CD4-positive, CD25-positive, alpha-beta regulatory T cell (primary cell): ENCODE measurements at places on chromosomes 6 and 20. TPM values are rescaled to one million over a fixed set of nuclear protein-coding genes. Genes with fewer than 3 reads are reported as not detected.
A peak's percentile ranks its signal among the peaks of the same experiment; 100 is the strongest.

- no peak for DNase-seq
Measured at GRCh38 chr20:51172558-51173428, 149.9 kb upstream of the KCNG1 start.

DNA sequence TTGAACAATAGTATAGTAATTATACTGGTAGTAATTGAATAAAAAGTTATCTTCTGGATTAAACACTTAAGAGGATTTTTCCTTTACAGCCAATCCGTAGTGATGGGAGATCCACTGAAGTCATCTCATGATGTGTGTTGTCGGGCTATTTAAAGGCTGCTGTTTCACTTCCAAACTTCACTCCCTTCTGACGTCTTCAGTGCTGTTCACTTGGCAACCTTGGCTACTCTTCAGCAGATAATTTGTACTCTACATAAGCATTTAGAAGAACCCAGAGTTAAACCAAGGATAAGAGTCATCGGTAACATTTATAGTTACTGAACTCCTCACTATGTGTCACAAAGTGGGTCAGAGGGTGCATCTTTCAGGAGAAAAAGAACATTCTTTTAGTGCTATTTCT lies 179.1 kb upstream of the EYA4 start:
- no peak for DNase-seq

DNA sequence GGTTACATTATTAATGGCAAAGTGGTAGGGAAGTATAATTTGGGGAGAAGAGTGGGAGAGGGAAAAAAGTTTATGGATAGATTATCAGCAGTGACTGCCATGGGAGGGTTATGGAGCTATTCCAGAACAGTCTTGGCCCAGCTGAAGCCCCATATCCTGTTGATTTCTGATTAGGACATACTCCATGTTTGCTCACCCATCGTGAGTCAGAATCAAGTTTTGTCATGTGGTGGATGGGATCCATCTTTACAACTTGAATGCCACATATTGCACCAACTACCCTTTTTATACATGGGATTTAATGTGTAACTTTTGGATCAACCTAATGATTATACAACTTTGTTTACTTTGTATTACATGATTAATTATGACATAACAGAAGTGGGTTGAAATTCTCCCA lies 217.0 kb downstream of the HAO1 start:
- DNase-seq: no peak

GRCh38 chr6:28884423-28885131 lies 39.2 kb downstream of the TRIM27 start:
- peak; percentile 87 for DNase-seq

DNA sequence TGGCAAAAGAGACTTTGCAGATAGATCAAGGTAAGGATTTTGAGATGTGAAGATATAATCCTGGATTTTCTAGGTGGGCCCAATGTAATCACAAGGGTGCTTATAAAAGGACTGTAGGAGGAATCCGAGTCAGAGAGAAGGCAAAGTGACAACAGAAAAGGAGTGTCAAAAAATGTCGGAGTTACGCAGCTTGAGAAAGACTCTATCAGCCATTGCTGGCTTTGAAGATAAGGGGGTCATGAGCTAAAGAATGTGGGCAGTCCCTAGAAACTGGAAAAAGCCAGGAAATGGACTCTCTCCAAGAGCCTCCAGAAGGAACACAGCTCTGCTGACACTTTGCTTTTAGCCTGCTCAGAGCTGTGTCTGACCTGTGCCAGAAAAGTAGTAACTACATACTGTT lies 8.7 kb upstream of the RWDD1 start:
- DNase-seq: no peak

- DNase-seq: no peak
Measured at GRCh38 chr6:157227202-157228166, 95.8 kb downstream of the TMEM242 start.

- DNase-seq: peak; percentile 88
Measured at GRCh38 chr20:35092524-35093266, at the start of gene TRPC4AP. Gene TRPC4AP (minus strand): TSS chr20:35092807. CDS start chr20:35092781, 26 bp downstream.

- DNase-seq: no peak
Measured at GRCh38 chr6:112365952-112366351, 18.8 kb downstream of the RFPL4B start.

- DNase-seq: no peak
Measured at GRCh38 chr6:157045831-157046454, 268.8 kb downstream of the ARID1B start.

DNA sequence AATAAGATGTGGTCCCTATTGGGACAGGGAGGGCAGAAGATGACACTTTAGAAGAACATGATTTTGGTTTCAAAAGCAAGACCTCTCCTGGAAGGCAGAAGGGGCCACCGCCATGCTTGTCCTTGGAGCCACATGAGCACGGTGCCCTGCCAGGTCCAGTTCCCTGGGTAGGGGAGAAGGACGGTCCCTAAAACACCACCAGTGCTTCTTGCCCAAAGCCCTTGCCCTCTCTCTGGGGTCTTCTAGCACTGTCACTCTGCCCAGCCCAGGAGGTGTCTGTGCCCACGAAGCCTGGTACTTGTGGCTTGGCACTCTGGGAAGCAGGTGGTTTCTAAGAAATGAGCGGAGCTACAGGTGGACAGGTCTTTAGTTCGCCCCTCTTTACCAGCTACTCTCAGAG lies 46.0 kb downstream of the PLCG1 start:
- no peak for DNase-seq

- no peak for DNase-seq
Measured at GRCh38 chr20:46434597-46434996, 28.2 kb upstream of the ELMO2 start.

GRCh38 chr6:166611631-166612030 lies 15.4 kb downstream of the RPS6KA2 start:
- DNase-seq: no peak

- no peak for DNase-seq
Measured at GRCh38 chr6:125201961-125202729, 48.6 kb downstream of the TPD52L1 start.

GRCh38 chr20:17344790-17345189 lies 118.0 kb downstream of the PCSK2 start:
- no peak for DNase-seq

DNA sequence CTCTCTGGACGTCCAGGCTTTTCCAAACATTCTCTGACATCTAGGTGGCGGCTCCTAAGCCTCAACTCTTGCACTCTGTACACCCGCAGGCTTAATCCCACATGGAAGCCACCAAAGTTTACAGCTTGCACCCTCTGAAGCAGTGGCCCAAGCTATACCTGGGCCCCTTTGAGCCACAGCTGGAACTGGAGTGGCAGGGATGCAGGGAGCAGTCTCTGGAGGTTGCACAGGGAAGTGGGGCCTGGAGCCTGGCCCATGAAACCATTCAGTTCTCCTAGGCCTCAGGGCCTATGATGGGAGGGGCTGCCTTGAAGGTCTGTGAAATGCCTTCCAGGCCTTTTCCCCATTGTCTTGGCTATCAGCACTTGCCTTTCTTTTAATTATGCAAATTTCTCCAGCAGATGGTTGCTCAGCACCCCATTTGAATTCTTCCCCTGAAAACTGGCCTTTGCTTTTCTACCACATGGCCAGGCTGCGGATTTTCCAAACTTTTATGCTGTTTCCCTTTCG lies 64.9 kb downstream of the IRF4 start:
- DNase-seq: no peak

GRCh38 chr20:38804682-38805501 lies 605 bp upstream of the PPP1R16B start:
- peak; percentile 94 for DNase-seq

- no peak for DNase-seq
Measured at GRCh38 chr6:47248446-47248845, 61.3 kb downstream of the TNFRSF21 start.

GRCh38 chr6:3523271-3523670 lies 66.4 kb upstream of the SLC22A23 start:
- DNase-seq: no peak

GRCh38 chr6:106069478-106069877 lies 16.7 kb upstream of the PRDM1 start:
- DNase-seq: no peak

- DNase-seq: no peak
Measured at GRCh38 chr6:107629548-107630129, 139.7 kb downstream of the SOBP start.

DNA sequence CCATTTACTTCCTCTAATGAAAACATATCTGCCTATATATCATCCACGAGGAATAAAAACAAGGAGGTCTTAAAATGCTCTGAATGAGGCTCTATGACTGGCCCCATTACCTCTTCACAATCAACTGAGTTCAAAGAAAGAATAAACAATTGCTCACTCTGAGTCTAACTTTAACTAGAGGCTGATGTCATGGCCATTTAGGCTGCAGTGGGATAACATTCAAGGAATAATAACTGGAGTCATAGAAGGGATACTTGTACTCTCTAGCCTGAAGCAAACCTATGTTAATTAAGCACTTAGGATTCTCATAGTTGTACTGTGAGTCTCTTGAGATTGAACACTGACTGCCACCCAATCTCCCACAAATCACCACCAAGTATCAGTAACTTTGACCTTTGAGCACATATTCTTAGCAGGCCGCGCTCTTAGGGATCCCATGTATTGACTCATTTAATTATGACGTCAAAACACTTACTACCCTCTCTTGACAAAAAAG lies 70.2 kb downstream of the PERP start:
- DNase-seq: no peak

- no peak for DNase-seq
Measured at GRCh38 chr20:23923891-23924435, 44.4 kb upstream of the CST5 start.

- DNase-seq: no peak
Measured at GRCh38 chr6:132751306-132751705, 6.4 kb downstream of the VNN2 start.

- no peak for DNase-seq
Measured at GRCh38 chr20:57395111-57395966, 4.1 kb downstream of the RBM38 start.

- no peak for DNase-seq
Measured at GRCh38 chr6:117989086-117989485, 82.0 kb downstream of the SLC35F1 start.

GRCh38 chr20:41428285-41428684 lies 61.7 kb upstream of the EMILIN3 start:
- no peak for DNase-seq

- no peak for DNase-seq
Measured at GRCh38 chr20:62477669-62478455, 2.1 kb upstream of the GATA5 start.

- DNase-seq: no peak
Measured at GRCh38 chr6:47680724-47681123, 17.7 kb upstream of the ADGRF4 start.

- DNase-seq: no peak
Measured at GRCh38 chr6:71698702-71699101, 187.6 kb upstream of the RIMS1 start.

GRCh38 chr6:18795726-18796125 lies 408.6 kb downstream of the RNF144B start:
- no peak for DNase-seq

GRCh38 chr6:149440735-149441671 lies 40.9 kb downstream of the SUMO4 start:
- no peak for DNase-seq

Gene SCGN
- not detected for total RNA-seq

Gene SIRPA
- not detected for total RNA-seq

Gene AKAP12
- 0.30 TPM for total RNA-seq

Gene TBXT
- not detected for total RNA-seq

Gene ASIP
- not detected for total RNA-seq

Gene OPN5
- not detected for total RNA-seq

Gene ITCH
- total RNA-seq: 58.1 TPM

Gene STMND1
- total RNA-seq: not detected

Gene IL17F
- total RNA-seq: 0.64 TPM

Gene GTPBP2
- 49.9 TPM for total RNA-seq
